ENCODE measurements at places on chromosomes 13 and 19.

DNA sequence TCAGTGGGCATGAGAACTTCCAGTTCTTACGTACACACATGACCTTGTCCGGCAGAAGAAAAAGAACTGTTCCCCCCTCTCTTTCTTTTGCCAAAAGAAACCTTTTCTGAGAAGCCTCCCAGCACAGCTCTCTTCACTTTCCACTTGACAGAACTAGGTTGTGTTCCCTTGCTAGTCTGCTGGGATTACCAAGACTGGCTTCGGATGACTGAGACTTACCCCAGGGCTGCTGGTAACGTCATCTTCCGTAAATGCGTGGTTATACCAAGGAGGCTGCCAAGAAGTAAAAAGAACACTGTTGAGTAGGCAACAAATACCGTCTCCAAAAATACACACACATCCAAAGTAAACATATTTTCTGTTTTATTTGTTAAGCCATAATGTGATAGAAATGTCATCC, 908.2 kb downstream of the EFNB2 start:
- no peak for DNase-seq

- DNase-seq, result no peak
These were observed 2.4 kb upstream of the PRR12 start for GRCh38 chr19:49588365-49589122.

GRCh38 chr13:113297370-113298042, 467 bp downstream of the LAMP1 start:
- peak; percentile 38 for DNase-seq

GRCh38 chr13:31945202-31945961, 86.2 kb upstream of the FRY start:
- DNase-seq, result peak; percentile 87

DNA sequence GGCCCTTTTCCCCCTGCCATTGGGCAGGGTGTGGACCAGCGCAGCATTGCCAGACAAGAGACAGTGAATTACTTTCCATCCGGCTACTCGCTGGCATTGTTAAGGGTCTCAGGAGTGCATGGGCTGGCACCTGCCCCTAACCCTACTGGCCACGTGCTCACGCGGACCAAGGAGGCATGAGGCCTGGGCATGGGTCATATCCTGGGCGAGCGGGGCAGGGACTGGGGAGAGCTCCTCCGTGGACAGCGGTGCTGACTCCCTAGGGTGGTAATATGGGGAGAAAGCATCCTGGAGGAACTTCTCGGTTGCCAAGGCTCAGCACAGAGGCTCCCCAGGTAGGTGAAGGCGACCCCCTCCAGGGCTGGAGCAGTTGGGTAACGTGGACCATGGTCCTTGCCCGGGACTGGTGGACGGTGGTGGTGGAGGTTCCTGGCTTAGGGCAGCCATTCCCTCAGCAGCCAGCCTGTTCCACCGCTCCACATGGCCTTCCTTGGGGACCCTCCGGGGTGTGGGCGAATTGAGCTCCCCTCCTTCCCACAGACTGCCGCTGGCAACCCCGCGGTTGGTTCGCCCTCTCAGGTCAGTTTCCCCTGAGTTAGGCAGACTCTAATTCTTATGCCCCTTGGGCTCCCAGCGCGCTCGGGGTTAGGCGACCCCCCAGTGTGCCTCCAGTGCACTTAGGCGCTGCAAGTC, 465.1 kb downstream of the SLITRK5 start:
- no peak for DNase-seq

DNA sequence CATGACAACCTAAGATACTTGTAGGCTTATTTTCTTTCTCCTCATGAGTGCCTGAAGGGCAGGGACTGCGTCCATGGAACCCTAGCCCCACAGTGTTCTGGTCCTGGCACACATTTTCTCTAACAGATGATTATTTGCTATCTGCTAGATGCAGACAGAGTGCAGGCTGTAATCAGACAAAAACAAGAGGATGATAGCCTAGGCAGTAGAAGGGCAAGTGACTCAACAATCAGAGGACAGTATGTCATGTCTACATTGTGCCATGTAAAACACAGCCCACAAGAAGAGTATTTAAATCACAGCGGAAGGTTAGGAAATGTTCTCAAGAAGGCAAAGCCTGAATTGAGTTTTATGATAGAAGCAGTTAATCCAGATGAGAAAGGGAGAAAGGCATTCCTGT, 29.3 kb downstream of the MIPEP start:
- DNase-seq, result no peak

- no peak for DNase-seq
These were observed 28.0 kb downstream of the CYP4F22 start for GRCh38 chr19:15536350-15536749.

DNA sequence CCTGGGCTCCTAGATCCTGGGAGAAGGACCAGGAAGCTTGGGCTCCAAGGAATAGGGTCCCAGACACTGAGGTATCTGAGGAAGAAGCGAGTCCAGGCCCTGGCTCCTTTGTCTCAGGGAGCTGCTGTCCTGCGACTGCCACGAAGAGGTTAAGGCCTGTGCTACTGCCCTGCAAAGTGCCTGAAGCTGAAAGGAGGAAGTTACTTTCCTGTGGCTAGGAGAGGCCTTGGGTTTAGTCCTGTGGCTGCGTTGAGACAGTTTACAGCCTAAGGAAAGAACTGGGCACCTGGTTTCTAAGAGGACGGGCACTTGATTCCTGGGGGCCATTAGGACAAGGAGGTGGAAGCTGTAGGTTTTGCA, 2.8 kb downstream of the MYADM start:
- DNase-seq, result no peak

DNA sequence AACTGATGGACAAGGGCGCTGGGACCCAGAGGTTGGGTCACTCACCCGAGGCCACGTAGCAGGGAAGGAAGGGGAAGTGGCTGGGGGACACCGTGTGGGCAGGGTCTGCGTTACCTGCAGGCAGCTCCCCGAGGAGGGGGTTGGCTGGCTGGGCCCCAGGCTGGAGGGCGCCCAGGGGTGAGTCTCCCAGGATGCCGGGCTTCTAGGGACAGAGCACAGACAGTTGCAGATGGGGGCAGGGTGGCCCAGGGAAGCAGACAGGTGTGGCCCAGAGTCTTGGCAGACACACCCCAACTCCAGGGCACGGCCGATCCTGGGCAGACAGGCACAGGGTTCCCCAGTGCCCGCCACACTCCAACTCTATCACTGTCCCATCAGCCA, 5.6 kb upstream of the FDX2 start:
- DNase-seq, result no peak

DNA sequence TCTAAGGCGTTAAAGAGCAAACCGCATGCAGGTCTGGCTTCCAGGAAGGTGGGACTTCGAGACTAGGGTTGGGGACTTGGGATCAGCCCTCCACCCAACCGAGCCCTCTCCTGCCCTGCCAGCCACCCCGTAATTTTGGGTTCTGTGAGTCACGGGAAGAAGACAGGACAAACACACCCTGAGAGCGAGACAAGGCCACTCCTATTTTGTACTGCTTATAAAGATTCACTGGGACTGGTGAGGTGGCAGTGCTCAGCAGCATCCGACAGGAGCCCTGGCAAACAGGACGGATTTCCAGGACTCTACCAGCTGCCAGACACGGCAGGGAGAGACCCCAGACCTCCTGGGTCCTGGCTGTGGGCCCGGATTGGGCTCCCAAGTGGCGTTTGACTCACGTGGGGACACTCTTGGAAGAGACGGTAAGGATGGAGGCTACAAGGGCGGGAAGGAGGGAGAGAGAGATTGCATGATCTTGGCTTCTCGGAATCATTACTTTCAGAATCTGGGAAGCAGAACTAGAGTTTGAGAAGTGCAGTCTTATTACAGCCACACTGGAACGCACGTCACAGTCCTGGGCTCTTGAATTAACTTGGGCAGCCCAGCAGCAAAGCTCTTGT, at the start of gene C5AR2:
C5AR2 (plus strand) TSS at position 245 of the 617 bp plus-strand sequence. CDS start 8,625 bp downstream, outside the sequence.
- DNase-seq, result peak; percentile 46

DNA sequence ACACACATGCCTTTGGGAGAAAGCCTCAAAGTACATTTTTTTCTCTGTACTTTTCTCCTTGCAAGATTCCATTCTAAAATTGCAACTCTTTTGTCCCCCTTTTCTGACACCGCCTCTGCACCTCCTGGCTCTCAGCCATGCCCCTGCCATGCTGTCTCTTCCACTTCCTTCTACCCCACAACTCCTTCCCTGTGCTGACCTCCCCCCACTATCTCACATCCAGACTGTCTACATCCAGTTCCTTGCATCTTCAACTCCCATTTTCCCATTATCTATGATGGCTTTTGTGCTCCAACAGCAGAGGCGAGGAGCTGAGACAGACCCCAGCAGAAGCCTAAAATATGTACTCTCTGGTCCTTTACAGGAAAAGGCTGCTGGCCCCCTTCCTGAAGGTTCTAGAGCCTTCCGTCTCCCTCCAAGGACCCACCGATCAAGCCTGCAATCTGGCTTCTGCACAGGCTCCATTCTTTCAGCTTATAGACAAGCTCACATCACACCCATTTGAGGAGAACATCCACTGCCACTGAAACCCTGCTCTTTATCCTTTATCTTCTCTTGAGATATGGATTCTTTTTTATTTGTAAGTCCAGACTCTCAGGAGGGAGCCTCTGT, 50.2 kb downstream of the RFX2 start:
- no peak for DNase-seq

DNA sequence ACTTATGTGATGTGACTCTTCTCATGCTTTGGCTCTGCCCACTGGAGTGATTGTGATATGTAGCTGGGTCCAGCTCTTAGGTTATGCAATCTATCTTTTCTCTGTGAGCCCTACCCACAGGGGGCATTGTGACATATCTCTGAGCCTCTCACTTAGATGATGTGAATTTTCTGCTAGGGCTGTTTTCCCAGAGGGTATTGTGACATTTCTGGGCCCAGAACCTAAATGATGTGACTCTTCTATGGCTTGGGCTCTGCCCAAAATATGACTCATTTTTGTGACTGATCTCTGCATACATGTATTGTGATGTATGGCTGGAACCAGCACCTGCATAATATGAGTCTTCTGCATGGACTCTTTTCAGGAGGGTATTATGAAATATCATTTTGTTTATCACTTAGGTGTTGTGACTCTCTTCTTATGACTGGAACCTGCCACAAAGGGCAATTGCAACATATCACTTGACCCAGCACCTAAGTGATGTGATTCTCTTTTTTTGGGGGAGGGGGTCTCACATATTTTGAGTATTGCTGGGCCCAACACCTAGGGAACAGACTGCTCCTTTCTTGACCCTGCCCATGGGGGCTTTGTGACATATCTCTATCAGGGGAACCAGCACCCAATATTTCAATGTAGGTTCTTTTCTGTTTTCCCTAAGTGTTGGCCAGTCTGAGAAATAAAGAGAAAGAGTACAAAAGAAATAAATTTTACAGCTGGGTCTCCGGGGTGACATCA, 12.1 kb upstream of the ZNF254 start:
- DNase-seq, result peak; percentile 61

DNA sequence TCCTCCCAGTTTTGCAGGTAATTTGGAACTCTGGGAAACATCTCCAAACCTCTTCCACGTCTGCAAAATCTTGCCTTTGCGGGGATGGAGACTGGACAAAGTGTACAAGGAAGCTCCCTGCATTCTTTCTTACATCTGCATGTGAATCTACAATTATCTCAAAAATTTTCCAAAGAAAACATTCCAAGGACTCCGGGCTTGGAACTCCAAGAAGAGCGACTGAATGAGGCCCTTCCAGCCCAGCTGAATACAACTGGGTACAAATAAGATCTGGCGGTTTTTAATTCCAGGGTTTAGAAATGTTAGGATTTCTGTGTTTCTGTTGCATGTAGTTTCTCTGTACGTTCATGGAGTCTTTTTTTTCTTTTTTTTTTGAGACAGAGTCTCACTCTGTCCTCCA, 28.5 kb downstream of the EXOC3L2 start:
- peak; percentile 67 for DNase-seq

DNA sequence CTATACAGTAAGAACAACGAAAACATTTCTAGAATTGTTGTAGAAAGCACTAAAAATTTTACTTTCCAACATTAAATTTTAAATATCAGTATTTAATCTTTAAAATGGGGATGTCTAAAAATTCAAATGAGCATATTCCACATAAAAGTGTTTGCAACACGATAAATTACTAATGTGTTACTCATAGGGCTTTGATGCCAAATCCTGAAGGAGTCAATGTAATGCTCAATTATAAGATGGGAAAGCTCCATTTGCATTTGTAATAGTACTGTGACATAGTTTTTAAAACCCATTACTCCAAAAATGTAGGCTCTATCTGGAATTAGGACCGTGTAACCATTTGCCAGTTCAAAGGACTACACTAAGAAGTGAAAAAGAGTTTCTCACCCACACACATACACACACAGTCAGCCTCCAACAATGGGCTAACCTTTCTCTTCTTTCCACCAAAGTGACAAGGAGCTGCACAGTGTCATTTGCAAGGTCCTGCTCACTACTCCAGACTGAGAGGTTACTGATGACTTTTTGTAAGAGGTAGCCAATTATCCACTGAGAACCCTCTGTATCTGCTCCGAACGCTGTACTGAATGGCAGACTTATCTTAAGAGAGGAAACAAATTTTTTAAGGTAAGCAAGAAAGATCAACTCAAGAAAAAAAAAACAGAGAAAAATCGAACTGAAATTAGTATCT, 26.1 kb upstream of the EEF1AKMT1 start:
- DNase-seq, result peak; percentile 45

DNA sequence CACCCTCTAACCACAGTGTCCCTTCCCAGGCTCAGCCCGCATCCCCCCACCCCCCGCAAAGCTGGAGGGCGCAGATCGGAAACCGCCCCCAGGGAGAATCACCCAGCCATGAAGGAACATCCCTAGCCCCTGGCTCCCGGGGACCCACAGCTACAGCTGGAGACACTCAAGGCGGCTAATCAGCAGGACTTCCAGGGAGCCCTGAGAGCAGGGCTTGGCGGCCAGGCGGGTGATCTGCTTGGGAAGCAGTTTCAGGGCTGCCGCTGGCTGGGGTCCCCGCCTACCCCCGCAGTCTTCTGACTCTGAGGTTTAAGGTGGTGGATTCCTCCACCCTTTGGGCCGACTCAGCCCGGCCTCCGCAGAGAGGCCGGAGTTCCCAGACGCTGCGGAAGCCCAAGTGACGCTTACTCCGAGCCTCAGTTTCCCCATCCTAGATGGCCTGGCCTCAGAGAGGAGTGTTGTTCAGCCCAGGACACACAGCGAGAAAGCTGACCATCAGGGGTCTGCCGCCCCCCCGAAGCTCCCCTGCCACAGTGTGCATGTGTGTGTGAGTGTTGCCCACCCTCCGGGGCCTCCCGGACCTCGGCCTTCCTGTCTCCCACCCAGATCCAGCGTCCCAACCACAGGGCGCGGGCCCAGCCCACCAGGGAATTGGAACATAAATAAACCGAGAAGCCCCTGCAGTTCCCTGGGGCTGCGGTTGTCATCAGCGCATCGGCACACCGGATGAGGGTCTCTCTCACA, 9.8 kb downstream of the FUT6 start:
- no peak for DNase-seq

- no peak for DNase-seq
These were observed 221.3 kb upstream of the SLITRK6 start for GRCh38 chr13:86020351-86021002.

- peak; percentile 87 for DNase-seq
These were observed 50.0 kb upstream of the GPR183 start for GRCh38 chr13:99357131-99357596.

- DNase-seq, result no peak
These were observed 29.4 kb downstream of the DNM2 start for GRCh38 chr19:10747271-10747670.

DNA sequence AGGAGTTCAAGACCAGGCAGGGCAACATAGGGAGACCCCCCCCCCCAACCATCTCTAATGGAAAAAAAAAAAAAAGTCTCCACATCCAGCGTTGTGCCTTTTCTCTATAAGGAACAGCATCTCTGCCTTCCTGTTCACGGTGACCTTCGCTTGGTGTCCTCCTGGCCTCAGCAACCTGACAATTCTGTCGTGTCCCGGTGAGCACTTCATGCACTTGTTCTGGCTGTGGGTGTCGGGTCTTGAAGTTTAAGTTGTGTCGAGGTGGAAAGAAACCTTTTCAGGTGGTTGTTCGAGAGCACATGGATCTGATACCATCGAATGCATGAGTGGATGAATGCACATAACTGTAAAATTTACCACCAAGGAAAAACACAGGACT, 594 bp downstream of the ZNF559 start:
- no peak for DNase-seq

Data from EH (cell line).